ENCODE measurements at places on chromosomes 2 and 18.

- no peaks in the 10 kb centered on the region for H3K4me1 ChIP-seq
- no peak overlapping the region for H3K27ac ChIP-seq
- no peak overlapping the region for H3K4me3 ChIP-seq
- no peaks in the 10 kb centered on the region for H3K27me3 ChIP-seq
- peaks cover 6% of the 10 kb centered on the region for H3K36me3 ChIP-seq
These were observed 34.4 kb downstream of the ACAA2 start for GRCh38 chr18:49778826-49779465.

DNA sequence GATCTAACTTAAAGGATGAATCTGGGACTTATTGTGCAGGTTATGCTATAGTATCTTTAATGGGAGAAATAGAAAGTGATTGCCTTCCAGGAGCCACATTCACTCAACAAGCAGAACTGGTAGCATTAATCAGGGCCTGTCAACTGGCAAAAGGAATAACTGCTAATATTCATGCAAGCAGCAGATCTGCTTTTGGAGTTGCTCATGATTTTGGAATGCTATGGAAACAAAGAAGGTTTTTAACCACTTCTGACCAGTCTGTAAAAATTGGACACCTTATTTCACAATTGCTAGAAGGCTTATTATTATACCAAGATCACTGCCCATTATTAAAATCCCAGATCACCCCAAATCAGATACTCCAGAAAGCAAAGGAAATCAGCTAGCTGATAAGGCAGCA is 200.4 kb downstream of the MREG start:
- H3K27ac ChIP-seq = no peak overlapping the region
- H3K27me3 ChIP-seq = no peaks in the 10 kb centered on the region
- H3K4me1 ChIP-seq = peaks cover 17% of the 10 kb centered on the region
- no peak for DNase-seq
- H3K36me3 ChIP-seq = no peaks in the 10 kb centered on the region

- H3K4me3 ChIP-seq = no peak overlapping the region
- H3K27me3 ChIP-seq = peaks cover 5% of the 10 kb centered on the region
- H3K4me1 ChIP-seq = no peaks in the 10 kb centered on the region
- H3K36me3 ChIP-seq = no peaks in the 10 kb centered on the region
These were observed 27.2 kb upstream of the FAM136A start for GRCh38 chr2:70328921-70329561.

DNA sequence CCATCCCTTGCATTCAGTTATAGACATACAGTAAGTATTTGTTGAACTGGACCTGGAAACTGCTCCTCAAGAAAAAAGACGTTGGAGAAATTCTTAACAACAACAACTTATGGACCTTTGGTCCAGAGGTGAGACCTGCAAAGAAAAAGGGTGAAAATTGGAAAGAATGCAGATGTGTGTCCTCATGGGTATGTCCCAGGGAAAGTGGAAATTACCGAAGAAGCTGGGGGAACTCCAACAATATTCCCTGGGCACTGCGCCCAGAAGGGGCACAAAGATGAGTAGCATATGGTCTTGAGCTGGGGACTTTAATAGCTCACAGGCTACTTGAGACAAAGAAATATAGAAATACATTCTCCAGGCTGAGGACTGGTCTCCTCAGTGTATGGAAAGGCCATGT is 35.5 kb upstream of the YWHAQ start:
- no peak overlapping the region for H3K27ac ChIP-seq
- no peaks in the 10 kb centered on the region for H3K36me3 ChIP-seq
- no peak for DNase-seq

DNA sequence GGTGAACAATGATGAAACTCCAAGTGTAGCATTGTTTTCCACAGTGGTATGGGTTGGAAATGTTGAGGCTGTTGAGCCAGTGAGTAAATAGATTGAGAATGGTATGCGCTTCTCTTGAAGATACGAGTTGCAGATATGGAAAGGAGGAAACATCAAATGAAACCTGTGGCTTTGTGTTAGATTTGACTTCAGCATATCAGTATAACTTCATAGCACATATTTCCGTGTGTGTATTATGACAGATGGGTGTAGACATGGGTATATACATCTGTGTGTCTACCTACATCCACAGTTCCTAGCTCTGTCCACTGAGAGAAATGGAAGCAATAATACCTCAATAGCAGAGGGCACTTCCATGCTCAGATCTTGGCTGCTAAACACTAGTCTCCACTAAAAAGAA is 8.0 kb downstream of the SNED1 start:
- no peaks in the 10 kb centered on the region for H3K36me3 ChIP-seq
- no peak overlapping the region for H3K4me3 ChIP-seq
- DNase-seq = no peak

DNA sequence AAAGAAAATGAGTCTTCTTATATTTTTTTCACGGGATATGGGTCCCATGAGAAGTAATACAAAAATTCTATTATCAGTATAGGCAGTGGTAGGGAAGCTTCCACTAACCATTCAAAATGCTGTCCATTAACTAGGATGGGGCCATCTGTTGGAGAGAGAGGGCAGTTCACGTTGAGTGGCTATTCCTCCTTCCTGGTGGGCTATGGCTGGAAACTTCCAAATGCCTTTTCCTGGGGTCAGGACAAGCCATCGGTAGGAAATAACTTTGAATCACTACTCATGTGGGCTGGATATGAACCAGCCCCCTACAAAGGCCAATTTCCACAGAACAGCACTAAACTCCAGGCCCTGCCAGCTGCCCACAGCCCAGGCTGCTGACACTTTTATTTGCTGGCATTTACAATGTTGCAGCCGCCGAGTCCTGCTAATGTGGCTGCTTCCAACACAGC is 156.1 kb upstream of the HNRNPA3 start:
- no peaks in the 10 kb centered on the region for H3K27me3 ChIP-seq
- DNase-seq = peak; percentile 9
- no peak overlapping the region for H3K4me3 ChIP-seq
- H3K4me1 ChIP-seq = no peaks in the 10 kb centered on the region
- H3K27ac ChIP-seq = no peak overlapping the region
- H3K36me3 ChIP-seq = no peaks in the 10 kb centered on the region

DNA sequence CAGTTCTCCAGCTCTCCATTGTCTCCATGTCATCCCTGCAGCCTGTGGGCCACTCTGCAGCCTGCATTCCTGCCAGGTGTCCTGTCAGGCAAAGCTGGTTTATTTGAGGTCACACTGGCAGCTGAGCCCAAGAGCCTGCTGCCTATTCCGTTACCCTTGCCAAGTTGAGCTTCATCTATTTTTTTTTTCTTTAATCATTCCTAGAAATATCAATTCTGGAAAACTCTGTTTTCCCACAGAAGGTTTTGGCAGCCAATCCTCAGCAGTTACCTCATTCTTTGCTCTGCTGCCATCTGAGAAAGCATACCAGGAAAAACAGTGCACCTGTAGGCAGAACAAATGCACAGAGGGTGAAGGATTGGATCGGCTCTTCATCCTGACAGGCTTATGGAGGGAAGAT is 411.0 kb upstream of the ACVR2A start:
- H3K4me3 ChIP-seq = no peak overlapping the region
- H3K27me3 ChIP-seq = no peaks in the 10 kb centered on the region
- no peak for DNase-seq
- H3K36me3 ChIP-seq = no peaks in the 10 kb centered on the region
- no peaks in the 10 kb centered on the region for H3K4me1 ChIP-seq

DNA sequence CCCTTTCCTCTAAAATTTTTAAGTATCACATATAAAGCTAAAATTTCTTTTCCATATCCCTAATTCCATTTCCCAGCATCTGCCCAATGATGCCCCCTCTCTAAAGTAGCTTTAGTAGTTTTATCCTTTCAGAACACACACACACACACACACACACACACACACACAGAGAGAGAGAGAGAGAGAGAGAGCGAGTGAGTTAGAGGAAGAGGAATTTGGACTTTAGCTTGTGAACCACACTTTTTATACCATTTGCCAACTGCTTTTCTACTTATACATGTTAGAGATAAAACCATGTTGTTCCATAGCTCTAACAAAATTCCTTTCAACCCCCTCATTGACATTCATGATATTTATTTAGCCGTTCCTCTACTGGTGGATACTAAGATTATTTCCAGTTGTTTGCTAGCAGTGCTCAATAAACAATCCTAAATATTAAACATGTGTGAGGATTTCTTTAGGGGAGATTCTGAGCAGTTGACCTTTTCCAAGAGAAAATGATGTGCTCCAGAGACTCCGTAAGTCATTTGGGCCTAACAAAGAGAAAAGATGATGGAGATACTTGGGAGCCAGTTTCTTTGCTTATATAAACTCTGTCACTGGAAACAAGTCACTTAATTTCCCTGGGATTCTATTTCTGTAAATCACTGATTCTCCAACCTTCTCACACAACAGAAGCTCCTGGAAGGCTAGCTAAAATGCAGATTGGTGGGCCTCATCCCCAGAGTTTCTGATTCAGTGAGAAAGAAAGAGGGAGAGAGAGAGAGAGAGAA is 229.7 kb upstream of the SP5 start:
- no peak overlapping the region for H3K27ac ChIP-seq
- peak; percentile 8 for DNase-seq
- no peaks in the 10 kb centered on the region for H3K36me3 ChIP-seq
- no peak overlapping the region for H3K4me3 ChIP-seq

DNA sequence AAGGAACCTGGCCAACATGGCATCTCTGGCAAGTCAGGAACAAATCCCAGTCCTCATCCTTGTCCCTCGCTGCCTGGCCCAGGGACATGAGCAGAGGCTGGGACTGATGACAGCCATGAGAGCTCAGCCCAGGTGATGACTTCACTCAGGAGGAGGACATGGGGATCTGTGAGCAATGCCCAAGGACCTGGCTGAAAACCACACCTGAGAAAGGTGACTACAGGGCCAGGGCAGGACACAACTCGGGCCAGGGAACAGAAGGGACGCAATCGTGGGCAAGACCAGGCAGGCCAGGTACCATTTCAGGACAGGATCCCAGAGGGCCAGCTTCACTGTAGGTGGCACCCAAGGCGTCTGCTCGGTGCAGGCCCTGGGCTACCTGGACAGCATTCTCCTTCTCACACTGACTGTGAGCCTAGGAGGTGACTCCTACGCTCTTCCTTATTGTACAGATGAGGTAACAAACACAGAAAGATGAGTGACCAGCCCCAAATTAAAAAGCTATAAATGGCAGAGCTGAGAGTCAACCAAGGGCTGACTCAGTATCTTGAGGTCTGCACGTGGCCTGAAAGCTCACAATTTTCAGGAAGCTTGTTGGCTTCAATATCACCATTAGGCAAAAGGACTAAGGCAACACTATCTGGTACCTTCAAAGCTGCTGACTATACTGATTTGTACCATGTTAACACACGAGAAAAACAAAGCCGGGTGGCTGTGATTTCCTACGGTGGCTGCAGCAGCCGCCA is 141.1 kb downstream of the EIPR1 start:
- DNase-seq = no peak
- H3K36me3 ChIP-seq = peaks cover 12% of the 10 kb centered on the region
- no peak overlapping the region for H3K4me3 ChIP-seq
- peaks cover under 1% of the 10 kb centered on the region for H3K4me1 ChIP-seq

GRCh38 chr2:171688129-171688465 is 828 bp downstream of the DYNC1I2 start:
- H3K27ac ChIP-seq = peak overlapping the region; percentile 91
- peaks cover 9% of the 10 kb centered on the region for H3K4me1 ChIP-seq

- no peak overlapping the region for H3K27ac ChIP-seq
- peak; percentile 35 for DNase-seq
These were observed 125.8 kb upstream of the HNMT start for GRCh38 chr2:137838255-137839092.

- H3K27me3 ChIP-seq = no peaks in the 10 kb centered on the region
- no peak for DNase-seq
- peaks cover 8% of the 10 kb centered on the region for H3K4me1 ChIP-seq
- no peaks in the 10 kb centered on the region for H3K36me3 ChIP-seq
These were observed 85.8 kb downstream of the PLCL1 start for GRCh38 chr2:197890168-197890567.

GRCh38 chr2:209694748-209695147 is 76.9 kb upstream of the UNC80 start:
- H3K27me3 ChIP-seq = no peaks in the 10 kb centered on the region
- no peaks in the 10 kb centered on the region for H3K4me1 ChIP-seq
- no peak overlapping the region for H3K27ac ChIP-seq
- no peak overlapping the region for H3K4me3 ChIP-seq
- no peaks in the 10 kb centered on the region for H3K36me3 ChIP-seq

DNA sequence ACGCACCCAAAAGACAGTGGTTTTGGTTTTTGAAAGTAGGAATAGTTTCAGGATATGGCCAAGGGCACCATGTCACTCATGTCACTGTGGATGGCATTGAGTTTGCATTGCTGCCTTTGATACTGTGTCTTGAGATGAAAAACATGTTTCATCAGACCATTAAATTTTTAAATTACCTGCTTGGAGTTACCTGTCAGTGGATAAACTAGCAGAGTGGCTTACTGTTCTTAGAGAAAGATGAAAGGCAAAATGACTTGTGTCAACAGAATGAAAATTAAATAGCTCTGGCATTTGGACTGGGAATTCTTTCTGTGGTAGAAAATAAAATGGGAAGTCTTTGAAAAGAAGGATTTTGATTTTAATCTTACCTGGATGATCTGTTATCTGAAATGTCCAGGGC is 386 bp downstream of the ICOS start:
- no peak for DNase-seq
- peaks cover 25% of the 10 kb centered on the region for H3K4me1 ChIP-seq
- no peak overlapping the region for H3K27ac ChIP-seq

DNA sequence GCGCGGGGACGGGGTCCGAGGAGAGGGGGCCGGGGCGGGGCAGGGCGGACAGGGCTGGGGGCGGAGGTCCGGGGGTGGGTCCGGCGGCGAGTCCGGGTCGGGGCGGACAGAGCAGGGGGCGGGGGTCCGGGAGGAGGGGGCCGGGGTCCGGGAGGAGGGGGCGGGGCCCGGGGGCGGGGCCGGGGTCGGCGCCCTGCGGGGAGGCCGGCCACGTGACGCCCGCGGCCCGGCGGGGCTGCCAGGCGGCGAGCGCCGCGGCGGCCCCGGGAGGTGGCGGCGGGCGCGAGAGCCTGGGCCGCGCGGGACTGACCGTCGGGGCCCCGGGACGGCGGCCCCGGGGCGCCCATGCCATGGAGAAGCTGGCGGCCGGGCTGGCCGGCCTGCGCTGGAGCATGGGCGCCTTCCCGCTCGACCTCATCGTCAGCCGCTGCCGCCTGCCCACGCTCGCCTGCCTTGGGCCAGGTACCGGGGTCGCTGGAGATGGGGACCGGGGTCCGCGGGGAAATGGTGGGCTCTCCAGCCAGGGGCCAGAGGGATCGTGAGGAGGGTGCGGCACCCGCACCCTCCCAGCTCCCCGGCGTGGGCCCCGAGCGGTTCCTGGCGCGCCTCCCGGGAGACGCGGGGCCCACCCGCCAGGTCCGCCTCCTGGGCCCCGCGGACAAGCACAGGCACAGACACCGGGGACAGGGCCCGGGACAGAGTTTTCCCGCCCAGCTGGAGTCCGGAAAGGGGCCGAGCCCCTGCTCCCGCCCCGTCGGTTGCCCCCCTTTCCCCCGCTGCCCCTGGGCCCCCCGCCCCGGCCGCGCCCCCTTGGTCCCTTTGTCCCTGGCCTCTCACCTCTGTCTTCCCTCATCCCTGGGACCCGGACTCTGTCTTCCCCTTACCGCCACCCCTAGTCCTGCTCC is at the start of gene GAREM2:
TSS of gene GAREM2 (plus strand) at position 218 of the 905 bp plus-strand sequence. CDS start at position 351, 133 bp downstream.
- H3K36me3 ChIP-seq = no peaks in the 10 kb centered on the region
- no peak within 1 kb of the TSS for H3K27ac ChIP-seq
- no peak for DNase-seq
- H3K27me3 ChIP-seq = peaks cover 20% of the 10 kb centered on the region
